ENCODE measurements at places on chromosomes 2 and 18.

DNA sequence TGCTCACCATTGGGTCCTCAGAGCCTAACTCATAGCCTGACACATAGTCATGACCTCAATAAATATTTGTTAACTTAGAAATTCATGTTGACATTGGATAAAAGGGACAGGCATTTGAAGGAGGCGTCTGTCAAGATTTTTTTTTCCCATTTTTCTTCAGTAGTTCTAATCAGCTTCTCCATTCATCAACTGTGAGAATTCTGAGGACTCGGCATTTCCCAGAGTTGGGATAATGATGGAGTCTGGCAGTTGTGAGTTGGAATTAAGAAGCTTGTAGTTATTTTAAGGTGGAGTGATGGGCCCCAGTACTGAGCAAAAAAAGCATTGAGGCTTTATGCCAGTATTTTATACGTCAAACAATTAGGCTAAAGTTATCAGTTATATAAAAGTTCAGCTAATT is 4.6 kb downstream of the SPATS2L start:
- no peak for DNase-seq

- DNase-seq, result no peak
Measured at GRCh38 chr18:12659904-12660605, 2.1 kb upstream of the SPIRE1 start.

DNA sequence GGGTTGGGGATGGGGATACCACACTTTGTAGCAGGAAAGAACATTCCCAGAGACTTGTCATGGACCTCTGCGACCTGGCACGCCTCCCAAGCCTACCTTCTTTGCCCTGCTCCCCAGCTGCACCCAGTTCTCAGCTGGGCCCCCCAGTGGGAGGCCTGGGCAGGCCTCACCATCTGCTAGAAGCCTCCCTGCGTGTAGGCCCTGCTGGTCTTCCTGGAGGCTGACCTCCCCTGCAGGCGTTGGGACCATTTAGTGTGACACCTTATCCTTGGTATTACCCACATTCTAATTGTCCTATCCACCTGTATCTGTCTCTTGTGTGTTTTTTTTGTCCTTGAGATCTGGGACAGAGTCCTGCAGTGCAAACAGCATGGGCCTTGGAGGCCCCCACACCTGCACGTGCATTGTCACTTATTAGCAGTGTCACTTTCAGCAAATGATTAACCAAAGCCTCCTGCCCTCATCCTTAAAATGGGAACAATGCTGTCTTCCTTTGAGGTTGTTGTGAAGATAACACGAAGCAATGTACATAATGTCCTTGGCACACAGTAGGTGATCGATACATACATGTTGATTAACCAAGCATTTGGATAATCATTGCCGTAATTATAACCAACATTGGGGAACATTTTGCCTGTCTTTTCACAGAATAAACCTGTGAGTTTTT is 77.2 kb downstream of the LIPG start:
- DNase-seq, result no peak

DNA sequence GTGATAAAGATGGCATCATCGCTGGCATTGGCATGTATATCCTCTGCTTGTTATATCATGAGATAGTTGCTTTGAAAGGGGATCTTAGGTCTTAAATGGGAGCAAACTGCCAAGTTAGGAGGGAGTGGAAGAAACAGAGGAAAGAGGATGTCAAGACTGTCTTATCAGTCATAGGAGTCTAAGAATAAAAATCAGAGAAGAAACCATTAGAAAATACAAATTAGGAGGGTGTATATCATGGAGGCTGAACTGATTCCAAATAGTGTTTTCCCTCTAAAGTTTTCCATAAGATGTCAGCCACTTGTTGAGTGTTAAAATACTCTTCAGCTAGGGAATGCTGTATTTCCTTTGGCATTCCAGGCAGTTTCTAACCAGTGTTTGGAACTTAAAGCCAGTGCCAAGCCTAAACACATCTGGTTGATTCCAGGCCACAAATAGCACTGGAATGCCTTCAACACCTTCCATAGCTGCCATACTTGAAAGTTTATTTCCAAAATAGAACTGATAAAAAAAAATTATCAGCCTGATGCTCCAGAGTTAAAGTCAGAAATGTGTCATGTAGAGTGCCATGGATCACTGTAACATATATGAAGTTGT is 129.4 kb downstream of the ZEB2 start:
- DNase-seq, result no peak

GRCh38 chr2:10783421-10783820 is 29.2 kb downstream of the PDIA6 start:
- DNase-seq, result no peak

- DNase-seq, result no peak
Measured at GRCh38 chr2:241890524-241891235, 21.2 kb downstream of the RTP5 start.

GRCh38 chr2:72545790-72546189 is 280.0 kb downstream of the EXOC6B start:
- DNase-seq, result no peak

DNA sequence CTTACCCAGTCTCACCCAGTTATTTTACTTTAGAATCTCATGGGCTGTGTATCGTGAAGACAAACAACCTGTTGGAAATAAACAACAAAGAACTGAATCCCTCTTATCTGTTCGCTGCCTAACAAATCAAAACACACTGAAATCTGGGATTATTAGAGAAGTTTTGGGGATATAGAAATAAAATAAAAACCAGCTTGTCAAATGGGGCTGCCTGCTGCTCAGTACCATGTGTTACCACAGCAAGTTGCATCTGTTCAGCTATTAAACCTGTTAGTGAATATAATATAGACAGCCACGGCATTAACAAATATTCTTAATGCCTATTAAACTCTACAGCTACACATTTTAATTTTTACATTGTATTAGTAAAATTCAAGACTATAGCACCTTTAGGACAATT is 810.8 kb downstream of the NRXN1 start:
- DNase-seq, result no peak

- DNase-seq, result no peak
Measured at GRCh38 chr2:238130111-238130695, 8.3 kb upstream of the KLHL30 start.

DNA sequence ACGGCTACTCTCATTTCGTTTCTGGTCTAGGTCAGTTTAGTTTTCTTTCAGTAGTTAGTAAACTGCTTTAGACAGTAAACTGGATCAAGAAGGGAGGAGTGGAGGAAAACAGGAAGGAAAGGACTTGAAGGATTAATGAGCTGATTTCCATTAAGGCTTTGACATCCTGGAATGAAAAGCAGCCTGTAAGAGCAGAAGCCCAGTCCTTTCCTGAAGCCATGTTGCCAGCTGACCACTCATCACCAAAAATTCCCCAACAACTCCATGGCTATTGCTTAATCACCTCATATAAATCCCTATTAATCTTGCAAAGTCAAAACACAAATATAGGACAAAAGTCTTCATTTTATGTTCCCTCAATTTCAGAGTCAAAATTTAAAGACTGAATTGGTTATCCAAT is 113.7 kb upstream of the ZFP36L2 start:
- DNase-seq, result no peak

DNA sequence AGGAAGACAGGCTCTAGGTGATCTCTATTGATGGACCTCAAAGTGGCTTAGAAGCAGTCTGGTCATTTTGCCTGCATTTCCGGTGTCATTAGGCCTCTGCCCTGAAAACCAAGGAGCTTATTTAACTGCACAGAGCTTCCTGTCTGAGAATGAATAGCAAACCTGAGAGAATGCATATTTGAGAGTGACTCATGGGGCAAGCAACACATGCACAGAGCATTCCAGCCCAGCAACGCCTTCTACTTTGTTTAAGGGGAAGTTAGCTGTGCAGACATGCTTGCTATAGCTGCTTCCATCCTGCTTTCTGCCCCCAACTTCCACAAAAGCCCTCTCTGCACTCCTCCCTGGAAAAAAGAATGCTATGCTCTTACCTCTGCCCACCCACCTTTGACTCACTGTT is 232.8 kb downstream of the GRB14 start:
- no peak for DNase-seq
